ENCODE measurements at places on chromosomes 5 and 9.

DNA sequence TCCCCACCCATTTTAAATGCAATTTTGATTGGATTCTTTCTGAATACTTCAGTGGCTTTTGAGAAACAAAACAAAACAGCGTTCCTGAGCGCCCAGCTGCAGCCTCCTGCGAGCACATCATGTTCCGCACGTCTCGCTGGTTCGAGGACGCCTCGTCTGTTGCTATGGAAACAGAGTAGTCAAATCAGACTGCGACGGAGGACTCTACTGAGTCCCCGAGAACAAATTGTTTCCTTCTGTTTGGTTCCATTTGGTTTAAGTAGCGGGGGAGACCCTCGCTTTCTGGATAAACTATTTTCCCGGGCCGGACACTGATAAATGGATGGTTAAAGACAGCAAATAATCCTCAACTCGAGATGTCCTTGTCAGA lies 69.0 kb downstream of the SLC28A3 start:
- peak; percentile 32 for DNase-seq

DNA sequence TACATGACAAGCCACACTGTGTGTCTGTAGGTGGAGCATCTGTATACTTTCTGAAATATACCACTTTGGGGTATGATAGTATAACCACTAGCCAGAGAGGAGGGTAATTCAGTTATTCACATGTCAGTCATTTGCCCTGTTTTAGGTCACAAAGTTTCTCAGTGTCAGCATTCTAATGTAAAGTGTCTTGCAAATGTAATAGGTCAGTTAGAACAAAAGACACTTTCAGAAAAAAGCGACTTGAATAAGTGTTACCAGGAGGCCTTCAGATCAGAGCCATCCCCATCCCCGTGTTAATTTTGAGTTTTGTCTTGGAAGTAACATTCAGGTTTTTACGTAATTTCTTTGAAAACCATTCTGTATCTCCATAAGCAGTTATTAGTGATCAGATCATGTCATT lies 33.7 kb downstream of the TTC1 start:
- no peak for DNase-seq

GRCh38 chr5:158544388-158545339 lies 555.1 kb downstream of the EBF1 start:
- DNase-seq: no peak

- DNase-seq: no peak
Observed at GRCh38 chr9:95736370-95736769, 139.1 kb upstream of the ERCC6L2 start.
